ENCODE measurements at places on chromosomes 3 and 15.

DNA sequence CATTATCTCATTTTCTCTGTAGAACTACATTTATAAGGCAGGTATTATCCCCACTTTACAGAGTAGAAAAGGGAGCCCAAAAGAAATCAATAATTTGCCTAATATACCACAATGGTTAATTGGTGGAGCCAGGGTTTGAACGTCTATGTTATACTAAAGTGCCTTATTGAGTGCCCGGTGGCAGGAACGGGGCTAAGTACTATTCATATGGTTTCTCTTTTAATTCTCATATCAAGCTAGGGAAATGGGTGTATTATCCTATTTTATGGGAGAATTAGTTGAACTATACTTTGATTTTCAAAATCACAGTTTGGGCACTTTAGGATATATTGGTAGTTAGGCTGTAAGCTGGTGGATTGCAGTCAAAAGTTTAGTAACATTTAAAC is 1.5 kb downstream of the CEP97 start:
- DNase-seq = no peak

DNA sequence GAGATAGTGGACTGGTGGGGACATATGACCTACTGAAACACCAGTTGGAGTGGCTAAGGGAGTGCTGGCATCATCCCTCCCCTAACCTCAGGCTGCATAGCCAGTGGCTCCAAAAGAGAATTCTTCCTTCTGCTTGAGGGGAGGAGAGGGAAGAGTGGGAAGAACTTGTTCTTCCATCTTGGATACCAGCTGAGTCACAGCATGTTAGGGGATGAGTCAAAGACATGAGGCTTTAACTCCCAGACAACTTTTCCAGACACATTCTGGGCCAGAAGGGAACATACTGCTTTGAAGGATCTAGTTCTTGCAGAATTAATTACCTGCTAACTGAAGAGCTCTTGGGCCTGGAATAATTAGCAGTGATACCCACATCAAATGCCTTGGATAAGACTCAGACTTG is 36.8 kb upstream of the PEX5L start:
- no peak for DNase-seq

DNA sequence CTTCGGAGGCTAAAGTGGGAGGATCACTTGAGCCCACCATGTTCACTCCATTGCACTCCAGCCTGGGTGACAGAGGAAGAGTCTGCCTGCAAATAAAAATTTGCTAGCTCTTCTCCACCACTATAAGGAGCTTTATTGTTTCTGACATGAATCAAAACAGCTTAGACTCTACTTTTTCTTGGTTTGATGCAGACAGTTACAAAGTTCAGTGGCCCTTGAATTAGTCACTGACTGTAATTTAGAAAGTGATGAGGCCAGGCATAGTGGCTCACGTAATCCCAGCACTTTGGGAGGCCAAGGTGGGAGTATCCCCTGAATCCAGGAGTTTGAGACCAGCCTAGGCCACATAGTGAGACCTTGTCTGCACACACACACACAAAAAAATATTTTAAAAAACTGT is 172.4 kb upstream of the CGNL1 start:
- no peak for DNase-seq

DNA sequence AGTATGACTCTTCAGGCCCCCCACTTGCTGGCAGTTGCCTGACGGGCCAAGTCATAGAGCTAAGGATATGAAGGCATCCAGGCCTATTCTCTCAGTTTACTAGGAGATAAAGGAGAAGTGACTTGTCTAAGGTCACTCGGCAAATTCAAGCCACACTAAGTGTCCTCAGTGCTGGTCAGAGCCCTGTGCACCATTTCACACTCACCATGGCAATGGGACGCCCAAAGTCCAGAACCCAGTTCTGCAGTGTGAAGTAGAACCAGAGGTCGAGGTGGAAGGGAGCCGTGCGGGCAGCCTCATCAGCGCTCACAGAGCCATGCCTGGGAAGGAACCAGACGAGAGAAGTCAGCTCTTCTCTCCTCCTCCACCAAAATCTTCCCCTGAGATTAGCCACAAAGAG is 11.2 kb downstream of the CLN6 start:
- DNase-seq = no peak

DNA sequence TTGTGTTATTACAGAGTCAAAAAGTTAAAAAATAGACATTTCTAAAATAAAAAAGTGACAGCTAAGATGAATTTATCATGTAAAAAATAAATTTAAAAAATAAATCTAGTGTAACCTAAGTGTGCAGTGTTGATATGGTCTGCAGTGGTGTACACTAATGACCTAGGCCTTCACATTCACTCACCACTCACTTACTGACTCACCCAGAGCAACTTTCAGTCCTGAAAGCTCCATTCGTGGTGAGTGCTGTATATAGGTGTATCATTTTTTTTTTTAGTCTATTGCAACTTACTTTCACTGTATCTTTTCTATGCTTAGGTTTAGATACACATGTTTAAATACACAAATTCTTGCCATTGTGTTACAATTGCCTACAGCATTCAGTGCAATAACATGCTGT is 459.4 kb upstream of the ROBO1 start:
- DNase-seq = no peak

- DNase-seq = no peak
Observed at GRCh38 chr15:87243474-87243873, 1013.1 kb downstream of the NTRK3 start.

DNA sequence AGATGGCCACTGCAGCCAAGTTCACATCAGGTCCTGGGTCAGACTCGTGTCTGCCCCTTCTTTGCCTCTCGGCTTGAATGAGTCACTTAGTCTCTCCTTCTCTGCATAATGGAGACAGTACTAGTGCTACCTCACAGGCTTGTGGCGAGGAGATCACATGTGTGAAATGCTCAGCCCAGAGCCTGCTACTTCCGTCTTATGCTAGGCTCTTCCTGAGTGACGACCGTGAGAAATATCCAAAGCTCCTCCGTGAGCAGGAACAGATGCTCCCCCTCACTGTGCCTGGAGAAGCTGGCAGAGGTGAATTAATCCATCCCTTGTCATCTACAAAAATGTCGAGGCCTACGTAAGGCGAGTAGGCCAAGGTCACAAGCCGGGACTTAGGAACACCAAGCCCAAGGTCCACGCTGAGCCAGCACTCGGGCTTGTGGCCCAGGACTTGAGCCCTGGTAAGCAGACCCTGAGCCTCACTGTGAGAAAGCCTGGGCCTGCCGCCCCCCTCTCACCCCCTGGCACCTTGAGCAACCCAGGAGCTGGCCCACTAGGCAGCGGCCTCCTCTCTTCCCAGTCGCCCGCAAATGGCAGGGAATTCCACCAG is 17.9 kb downstream of the PAK6 start:
- DNase-seq = peak; percentile 47

DNA sequence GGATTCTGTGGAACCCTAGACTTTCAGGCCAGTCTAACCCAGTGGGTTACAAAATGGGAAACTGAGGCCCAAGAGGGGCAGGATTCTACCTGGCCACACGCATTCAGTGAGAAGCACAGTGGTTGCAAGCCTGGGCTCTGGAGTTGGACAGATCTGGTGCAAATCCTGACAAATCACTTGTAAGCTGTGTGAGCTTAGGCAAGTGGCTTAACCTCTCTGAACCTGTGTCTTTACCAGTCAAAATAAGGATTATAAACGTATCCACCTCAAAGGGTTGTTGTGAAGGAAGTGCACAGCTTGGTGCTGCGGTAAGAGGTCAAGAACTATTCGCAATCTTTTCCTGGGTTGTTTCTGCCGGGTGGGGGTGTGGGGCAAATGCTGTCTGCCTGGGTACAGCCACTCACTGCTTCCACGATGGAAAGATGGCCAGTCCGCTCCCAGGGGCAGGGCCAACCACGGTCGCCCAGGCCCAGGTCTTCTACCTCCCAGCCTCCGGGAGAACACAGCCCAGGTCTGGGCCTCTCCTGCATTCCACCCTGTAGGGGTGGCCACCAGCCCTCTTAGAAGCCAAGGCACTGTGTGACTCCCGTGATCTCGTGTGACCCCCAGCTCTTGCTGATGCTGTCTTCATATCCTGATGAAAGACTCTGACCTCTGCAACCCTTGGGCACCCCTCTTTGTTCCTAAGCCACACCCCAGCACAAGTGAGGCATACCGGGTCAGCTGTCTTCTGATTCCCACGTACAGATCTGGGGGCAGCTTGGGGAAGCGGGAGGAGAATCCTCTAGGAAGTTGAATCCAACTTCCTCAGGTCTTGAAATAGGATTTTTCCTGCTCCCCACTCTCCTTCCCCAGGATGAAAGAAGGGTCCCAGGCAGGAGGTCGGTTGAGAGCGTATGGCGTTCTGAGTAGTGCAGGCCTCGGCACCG is 1.5 kb downstream of the CHRNA3 start:
- DNase-seq = no peak

DNA sequence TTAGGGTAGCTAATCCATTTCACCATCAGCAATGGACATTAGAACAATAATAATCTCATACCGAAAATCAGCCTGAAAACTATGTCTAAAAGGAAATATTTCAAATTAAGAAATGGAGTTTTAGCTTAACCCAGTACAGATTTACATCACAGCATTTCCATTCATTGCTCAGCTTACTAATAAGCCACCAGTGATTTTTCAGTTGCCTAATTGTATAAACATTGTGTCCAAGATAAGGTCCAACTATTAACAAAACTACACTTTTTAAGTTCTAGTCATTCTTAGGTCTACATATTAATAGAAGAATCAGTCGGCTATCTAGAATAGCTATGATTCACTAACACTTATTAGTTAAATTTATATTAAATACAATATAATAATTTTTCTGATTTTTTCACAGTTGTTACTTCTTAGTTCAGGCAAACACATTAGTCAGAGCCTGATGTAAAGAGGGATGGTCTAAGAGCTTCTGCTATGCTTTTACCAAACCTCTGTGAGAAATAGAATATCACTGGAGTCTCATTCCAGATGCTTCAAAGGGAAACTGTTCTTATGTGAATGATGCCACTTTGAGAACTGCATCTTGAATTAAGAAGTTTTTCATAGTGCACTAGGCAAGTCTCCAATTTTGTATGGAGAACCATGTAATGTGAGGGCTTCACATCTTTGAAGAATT is 74.1 kb downstream of the CMSS1 start:
- no peak for DNase-seq

GRCh38 chr15:65071381-65071811 is 3.6 kb upstream of the RASL12 start:
- DNase-seq = peak; percentile 65

DNA sequence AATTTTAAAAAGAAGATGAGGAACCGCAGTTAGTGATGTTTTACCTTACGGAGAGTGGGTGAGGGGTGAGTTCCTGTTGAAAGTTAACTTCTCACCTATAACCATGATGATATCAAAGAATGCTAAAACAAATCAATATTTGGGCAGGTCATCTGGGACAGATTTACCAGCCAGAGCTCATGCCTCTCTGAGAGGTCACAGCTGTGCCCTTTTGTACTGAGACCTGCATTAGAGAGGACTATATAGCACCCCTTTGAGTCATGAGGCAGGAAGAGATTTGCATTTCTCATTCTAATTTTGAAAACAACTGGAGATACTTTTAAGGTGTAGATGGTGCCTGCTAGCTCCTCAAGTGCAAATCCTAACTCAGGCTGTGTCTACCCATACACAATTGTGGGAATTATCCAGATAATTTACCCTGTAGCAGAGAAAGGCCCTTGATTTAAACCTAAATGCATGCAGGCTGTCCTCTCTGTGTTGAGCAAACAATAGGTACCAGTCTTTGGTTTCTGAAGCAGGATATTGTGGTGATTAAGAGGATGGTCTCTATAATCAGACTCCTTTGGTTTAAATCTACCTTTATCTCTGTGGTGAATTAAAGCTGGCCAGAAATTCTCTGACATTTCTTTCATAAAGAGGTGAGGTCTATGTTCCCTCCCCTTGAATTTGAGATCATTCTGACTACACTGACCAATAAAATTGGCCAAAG is 5.8 kb upstream of the TM4SF4 start:
- no peak for DNase-seq

DNA sequence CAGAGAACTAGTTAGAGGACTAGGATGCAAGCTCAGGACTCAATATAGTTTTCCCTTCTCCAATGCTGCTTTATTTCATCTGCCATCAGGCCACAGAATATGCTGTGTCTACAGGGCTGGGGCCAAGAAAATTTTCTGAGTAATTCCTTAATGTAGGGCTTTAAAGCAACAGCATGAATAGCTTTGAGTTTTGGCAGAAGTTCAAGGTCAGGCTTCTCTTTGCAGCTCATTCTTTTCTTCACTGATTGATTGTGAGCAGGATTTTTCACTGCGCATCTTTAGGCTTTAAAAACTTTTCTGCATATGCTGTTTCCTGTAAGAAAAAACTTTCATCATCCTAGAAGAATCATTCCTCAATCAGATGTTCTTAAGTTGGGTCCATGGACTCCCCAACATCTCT is 4.6 kb downstream of the TMEM108 start:
- no peak for DNase-seq

- no peak for DNase-seq
Observed at GRCh38 chr15:80984856-80985255, 4.8 kb downstream of the MESD start.

- DNase-seq = no peak
Observed at GRCh38 chr15:55708720-55709119, 34.2 kb downstream of the PRTG start.

GRCh38 chr3:70882104-70882503 is 569.7 kb upstream of the MDFIC2 start:
- no peak for DNase-seq
